Activated CD8-positive, alpha-beta memory T cell treated with anti-CD3 and anti-CD28 coated beads, Interleukin-2, amount 50 U/mL, for 4 hours (primary cell): ENCODE measurements at places on chromosomes 1 and 21.

DNA sequence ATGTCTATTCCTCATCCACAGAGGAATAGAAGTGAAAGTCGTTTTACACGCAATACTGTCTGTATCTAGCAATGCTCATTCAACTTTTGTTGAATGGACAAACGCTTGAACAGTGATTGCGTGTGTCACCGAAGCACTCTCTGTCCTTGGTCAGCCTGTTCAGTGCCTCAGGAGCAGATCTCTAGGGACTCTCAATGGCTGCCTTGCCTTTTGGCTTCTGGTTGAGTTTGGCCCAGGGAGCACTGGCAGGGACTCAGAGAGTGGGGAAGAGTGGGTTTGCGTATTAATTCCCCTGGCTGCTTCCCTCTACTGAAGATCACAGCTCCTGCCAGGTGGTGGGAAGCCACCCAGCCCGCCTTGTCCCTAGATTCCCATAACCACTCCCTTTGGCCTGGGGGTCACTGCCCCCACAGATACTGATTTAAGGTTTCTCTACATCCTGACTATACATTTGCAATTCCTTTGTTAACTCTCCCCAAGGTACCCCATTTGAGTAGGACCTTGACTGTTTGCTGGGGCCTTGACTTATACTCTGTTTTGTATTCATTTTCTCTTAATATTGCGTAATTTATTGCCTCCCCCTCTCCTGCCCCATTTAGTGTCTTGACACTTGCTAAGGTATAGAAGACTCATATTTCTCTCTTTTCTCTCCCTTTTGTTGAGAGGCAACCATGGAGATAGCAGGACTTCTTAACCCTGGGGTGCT, 61.7 kb upstream of the USP24 start:
- DNase-seq, result no peak

- no peak for DNase-seq
These were observed 48.1 kb upstream of the GOLT1A start for GRCh38 chr1:204261746-204262505.

DNA sequence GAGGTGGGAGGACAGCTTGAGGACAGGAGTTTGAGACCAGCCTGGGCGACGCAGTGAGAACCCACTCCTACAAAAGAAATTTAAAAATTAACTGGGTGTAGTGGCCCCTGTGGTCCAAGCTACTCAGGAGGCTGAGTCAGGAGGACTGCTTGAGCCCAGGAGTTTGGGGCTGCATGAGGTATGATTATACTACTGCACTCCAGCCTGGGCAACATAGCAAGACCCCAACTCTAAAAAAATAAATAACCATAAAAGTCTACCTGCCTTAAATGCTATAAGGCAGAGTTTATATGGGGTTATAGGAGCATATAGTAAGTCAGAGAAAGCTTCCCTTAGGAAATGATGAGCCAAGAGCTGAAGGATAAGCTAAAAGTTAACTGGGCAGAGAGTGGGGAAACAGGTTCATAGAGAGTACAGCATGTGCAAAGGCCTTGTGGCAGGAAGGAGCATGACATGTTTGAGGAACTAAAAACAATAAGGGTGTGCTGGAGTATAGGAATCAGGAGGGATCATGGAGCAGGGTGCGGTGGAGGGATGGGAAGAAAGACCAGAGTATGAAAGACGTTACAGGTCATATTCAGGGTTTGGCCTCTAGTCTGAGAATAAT, 68.3 kb downstream of the ADSS2 start:
- DNase-seq, result no peak

DNA sequence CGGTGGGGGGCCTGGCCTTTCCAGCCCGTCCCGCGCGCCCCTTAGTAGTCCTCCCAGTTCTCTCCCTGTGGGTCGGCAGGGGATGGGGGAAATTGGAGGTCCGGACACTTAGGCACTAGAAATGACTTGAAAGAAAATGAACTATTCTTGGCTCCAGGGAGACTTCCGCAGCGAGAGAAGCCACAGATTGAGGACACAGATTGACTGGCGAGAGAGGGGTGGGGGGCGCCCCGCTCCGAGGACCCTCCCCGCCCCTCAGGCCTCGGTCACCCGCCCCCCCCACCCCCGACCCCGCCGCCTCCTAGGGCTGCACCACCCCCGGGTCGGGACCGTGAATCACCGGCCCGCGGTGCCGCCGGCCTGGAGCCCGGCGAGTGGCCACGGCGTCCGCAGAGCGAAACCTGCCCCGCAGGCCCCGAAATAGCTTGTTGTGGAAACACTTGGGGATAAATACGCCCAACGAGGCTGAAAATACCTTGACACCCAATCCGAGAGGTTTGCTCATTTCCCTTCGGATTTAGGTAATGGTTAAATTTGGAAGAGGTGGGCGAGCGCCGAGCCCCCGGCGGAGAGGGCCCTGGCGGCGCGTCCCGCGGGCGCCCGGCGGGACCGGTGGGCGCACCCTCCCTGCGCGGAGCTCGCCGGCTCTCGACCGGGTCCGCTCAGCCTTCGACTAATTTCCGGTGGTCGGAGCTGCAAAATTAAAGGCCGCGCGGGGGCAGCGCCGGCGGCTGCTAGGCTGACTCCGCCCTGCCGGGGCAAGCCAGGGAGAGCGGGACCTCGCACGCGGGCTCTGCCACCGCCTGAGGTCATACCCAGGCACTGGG, at the start of gene GFI1:
TSS of gene GFI1 (minus strand) at position 675 of the 827 bp plus-strand sequence. CDS start 3,438 bp downstream, outside the sequence.
- DNase-seq, result peak; percentile 74

- no peak for DNase-seq
These were observed 103.8 kb downstream of the ADSS2 start for GRCh38 chr1:244347942-244348341.

GRCh38 chr21:36069713-36070583, at the start of gene CBR1:
Gene CBR1, plus strand, starts transcription at chr21:36070024. Its CDS starts 92 bp downstream, at chr21:36070116.
- DNase-seq, result peak; percentile 88

- no peak for DNase-seq
These were observed 3.5 kb upstream of the ATP1B1 start for GRCh38 chr1:169103002-169103401.

DNA sequence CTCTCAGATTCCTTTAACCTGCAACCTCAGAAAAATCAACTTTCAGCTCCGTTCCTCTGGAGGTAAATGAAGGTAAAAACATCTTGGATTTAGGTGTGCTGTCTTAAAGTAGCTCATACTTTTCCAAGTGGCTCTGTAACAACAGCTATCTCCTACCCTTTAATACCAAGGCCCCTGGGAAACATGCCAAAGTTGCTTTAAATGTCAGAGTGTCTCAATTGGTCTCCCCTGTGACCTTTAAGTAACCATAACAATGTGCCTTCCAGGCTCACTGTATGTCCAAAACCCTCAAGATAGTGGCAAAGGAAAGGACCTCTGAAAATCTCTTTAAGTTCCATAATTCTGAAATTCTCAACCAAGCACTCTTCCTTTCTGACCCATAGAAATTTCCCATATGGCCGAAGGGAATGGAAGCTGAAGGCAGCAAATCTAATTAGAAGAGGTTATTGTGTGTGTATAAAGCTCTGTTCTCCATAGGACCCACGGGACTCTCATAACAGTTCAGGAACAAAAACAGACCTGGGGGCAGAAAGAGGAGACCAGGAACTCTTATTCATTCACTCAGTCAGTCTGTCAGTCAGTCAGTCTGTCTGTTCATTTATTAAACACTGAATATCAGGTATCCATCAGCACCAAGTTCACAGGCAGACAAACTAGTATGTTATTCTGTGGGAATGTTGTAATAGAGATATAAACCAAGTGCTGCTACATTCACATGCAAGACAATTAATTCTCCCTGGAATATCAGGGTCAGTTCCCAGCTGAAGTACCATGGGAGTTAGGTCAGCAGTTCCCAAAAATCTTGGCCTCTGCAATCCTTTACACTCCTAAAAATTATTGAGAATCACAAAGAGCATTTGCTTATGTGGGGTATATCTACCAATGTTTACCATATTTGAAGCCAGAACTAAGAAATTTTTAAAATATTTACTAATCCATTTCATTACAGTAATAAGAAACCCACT, 19.1 kb downstream of the ASTN1 start:
- DNase-seq, result no peak

DNA sequence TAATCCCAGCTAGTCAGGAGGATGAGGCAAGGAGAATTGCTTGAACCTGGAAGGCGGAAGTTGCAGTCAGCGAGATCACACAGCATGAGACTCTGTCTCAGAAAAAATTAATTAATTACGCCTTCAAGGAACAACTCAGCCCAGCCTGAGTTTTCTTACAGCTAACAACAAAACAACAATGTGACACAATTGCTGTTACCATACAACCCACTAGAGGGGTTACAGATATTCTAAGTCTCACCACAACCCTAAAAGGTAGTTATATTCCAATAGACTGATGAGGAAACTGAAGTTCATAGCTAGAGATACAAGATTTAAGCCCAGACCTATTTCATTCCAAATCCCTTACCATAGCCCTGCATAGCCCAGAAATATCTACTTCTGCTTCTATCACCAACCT, 2.9 kb upstream of the LRRC8C start:
- no peak for DNase-seq

DNA sequence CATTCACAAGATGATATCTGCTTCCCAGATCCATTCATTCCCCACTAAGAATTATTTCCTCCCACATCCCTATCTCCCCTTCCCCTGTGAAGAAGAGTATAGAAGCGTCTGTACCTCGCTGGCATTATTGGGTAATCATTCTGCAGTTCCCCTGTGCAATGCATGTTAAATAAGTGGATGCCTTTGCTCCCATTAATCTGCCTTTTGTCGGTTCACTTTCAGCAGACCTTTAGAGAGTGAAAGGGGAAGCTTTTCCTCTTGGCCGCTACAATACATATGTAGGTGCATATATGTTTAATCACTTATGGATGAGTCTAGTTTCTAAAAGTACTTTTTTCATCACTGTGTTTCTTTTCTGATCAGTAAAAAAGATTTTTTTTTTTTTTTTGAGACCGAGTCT, 7.0 kb downstream of the CLCN6 start:
- DNase-seq, result no peak

DNA sequence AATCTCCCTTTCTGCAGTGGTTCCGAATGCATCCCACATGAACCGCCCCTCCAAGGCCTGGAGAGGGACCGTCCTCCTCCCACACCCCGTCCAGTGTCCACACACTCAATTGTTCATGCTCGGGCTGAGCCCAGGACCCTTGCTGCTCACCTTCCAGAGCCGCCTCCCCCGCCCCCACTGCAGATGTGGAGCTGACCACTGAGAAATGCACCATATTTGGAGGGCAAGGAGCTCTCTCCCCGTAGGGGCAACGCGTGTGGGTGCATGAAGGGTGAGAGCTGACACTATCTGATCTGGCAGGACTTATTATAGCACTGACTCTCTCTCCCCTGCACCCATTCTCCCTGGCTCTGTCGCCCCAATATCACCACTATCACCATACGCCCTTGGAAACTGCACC, 4.0 kb upstream of the S100A3 start:
- no peak for DNase-seq

DNA sequence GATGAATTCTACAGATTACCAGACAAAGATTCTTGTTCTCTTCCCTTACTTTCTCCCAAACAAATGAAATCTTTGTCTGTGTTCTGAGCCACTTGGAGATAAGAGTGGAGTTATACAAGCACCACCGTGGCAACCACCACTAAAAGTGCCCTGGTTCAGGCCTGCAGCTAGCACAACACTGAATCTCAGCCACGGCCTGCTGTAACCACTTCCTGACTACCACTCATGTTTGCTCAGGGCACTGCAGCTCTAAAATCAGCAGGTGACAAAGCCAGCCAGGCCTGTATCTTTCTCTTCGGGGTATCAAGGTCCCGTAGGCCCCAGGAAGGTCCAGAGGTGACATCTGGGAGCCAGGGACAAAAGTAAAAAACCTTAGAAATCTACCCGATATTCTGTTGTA, 3.2 kb upstream of the OR2T6 start:
- no peak for DNase-seq

GRCh38 chr1:245327842-245328241, 173.1 kb downstream of the KIF26B start:
- no peak for DNase-seq

DNA sequence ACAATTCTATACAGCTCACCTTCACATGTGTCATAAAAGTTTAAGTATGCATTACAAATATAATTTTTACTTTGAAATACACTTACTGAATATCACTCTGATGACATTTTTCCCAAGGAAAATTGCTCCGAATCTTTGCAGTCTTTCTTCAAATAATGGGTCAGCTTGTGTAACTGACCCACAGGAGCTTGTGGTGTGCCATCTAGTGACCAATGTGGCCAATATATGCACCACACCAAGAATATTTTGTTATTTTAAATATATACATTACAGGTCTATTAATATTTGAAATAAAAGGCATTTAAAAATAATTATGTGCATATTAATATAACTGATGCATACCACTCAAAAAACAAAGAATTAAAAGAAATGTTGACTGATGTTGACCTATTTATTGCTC, 271.4 kb downstream of the TBX15 start:
- no peak for DNase-seq

DNA sequence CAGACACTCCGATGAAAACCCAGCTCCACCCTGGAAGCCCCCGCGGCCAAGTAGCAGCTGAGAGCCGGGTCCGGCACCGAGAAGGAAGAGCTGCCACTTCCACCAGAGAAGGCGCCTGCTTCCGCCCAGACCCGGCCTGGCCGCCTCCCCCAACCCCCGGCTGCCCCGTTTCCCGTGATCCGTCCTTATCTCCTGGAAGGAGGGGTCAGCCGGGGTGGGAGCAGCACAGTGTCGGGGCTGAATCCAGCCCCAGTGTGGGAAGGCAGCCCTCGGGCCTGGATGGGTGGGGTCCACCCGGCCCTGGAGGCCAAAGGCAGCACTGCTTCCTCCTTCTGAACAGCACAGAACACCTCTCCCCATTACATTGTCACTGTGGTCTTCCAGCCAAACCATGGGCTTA, 69.4 kb downstream of the MEGF6 start:
- DNase-seq, result no peak

- DNase-seq, result no peak
These were observed 241.7 kb upstream of the RAB4A start for GRCh38 chr1:229028987-229029878.

- no peak for DNase-seq
These were observed 94.0 kb upstream of the NGF start for GRCh38 chr1:115432061-115432460.

- no peak for DNase-seq
These were observed 12.8 kb upstream of the CASQ2 start for GRCh38 chr1:115781343-115781742.

- no peak for DNase-seq
These were observed 484.2 kb downstream of the SIPA1L2 start for GRCh38 chr1:232145768-232146167.

GRCh38 chr1:156898161-156898566, 4.6 kb downstream of the PEAR1 start:
- DNase-seq, result no peak

GRCh38 chr1:219790834-219791615, 137.3 kb downstream of the SLC30A10 start:
- DNase-seq, result no peak

GRCh38 chr1:117097443-117097842, 24.1 kb downstream of the TRIM45 start:
- DNase-seq, result no peak

DNA sequence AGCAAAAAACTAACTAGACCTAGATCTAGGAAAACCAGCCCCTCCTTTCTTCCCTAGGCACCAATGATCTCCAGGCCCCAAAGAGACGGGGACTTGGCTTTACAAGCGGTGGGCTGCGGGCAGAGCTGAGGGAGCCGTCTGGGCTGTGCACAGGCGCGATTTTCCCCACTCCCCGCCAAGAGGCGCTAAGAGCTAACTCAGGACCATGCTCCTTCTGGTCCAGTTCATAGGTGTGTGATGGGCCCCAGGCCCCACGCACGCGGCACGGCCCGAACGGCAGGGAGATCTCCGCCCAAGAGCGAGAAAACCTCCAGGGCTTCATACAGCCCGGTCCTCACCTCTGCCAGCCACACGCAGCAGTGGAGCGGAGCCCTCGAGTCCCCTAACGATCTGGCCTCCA, 7.5 kb upstream of the GPR153 start:
- DNase-seq, result no peak
